ENCODE measurements at places on chromosomes 7 and 10.
A peak's percentile ranks its signal among the peaks of the same experiment; 100 is the strongest.

GRCh38 chr7:38881015-38881414, 28.0 kb downstream of the VPS41 start:
- no peak for DNase-seq

GRCh38 chr7:47897831-47898230, 50.4 kb downstream of the PKD1L1 start:
- no peak for DNase-seq

DNA sequence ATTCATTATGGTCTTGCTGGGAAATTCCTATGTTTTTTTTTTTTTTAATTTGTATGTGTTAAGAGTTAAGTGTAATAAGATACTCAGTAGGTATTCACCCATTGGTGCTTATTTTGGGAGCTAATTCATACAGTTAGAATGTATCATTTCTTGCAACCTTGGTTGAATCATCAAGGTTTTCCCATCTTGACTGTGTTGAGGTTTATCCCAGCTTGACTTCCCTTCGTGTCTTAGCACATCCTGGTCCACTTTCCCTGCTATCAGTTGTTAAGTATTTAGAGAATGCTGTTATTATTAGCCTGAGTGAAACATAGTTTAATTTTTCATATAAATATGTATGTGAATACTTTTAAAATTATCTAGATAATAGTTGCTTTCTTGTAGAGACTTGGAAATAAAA, 20.8 kb downstream of the RALA start:
- DNase-seq = no peak

DNA sequence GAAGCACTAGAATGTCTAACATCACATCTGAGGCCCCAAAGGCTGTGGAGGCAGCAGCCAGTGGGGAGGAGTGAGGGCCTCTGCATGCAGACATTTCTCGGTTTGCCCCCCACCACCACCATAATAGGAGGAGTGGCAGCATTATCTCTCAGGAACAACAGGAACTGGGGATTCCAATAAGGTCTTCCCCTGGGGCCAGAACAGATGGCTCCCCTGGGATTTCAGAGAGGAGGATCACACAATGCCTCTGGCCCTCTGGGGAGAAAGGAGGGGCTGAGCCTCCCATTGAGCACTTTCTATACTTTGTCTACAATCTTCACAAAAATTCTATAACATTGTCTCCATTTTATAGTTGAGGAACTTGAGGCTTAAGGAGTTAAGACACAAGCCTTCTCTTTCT, 61.1 kb downstream of the GRID1 start:
- no peak for DNase-seq

GRCh38 chr10:66353422-66353821, 572.4 kb upstream of the LRRTM3 start:
- DNase-seq = no peak

- DNase-seq = no peak
These were observed 13.0 kb downstream of the OGDHL start for GRCh38 chr10:49749144-49749543.

- no peak for DNase-seq
These were observed 167.4 kb downstream of the PTPN20 start for GRCh38 chr10:47078393-47079203.

GRCh38 chr10:59245686-59246085, 69.2 kb downstream of the PHYHIPL start:
- DNase-seq = no peak

DNA sequence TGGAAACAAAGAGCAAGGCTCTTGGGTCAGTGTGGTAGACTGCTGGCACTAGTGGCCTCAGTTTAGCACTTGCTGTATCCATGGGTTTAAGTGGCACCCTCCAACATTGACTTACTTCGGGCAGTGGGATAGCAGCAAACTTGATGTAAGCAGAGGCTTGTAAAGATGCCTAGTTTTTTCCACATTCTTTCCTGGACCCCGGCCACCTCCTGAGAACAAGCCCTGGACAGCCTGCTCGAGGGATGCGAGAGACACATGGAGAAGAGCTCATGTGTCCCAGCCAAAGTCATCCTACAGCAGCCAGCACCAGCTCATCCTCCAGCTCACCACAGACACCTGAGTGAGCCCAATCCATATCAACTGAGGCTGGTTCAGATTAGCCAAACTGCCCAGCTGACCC, 142.7 kb upstream of the PCBD1 start:
- no peak for DNase-seq

DNA sequence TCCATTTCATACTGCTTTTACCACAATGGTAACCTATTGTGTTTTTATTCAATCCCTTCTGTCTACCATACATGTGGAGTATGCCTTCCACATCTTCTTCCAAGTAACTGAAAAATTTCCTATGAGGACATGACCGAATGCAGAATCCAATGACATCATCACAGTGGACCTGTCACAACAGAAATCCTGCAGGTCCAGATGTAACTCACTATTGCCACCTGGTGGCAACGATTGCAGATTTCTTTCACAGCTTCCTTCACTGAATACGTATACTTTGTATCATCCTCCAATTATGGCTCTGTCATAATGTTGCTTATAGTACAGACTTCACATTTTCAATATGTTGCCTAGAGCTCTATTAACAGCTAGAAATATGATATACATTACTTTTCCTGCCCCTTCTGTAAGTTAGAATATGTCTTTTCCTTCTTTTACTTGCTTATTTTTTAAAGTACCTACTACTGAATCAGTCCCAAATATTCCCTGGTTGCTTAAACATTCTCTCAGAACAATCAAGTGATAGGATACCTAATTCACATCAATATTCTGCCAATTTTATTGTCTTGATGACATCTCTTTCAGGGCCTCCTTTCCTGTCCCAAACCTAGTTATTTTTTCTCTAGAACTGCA, 45.4 kb downstream of the SLC13A1 start:
- DNase-seq = peak; percentile 37

DNA sequence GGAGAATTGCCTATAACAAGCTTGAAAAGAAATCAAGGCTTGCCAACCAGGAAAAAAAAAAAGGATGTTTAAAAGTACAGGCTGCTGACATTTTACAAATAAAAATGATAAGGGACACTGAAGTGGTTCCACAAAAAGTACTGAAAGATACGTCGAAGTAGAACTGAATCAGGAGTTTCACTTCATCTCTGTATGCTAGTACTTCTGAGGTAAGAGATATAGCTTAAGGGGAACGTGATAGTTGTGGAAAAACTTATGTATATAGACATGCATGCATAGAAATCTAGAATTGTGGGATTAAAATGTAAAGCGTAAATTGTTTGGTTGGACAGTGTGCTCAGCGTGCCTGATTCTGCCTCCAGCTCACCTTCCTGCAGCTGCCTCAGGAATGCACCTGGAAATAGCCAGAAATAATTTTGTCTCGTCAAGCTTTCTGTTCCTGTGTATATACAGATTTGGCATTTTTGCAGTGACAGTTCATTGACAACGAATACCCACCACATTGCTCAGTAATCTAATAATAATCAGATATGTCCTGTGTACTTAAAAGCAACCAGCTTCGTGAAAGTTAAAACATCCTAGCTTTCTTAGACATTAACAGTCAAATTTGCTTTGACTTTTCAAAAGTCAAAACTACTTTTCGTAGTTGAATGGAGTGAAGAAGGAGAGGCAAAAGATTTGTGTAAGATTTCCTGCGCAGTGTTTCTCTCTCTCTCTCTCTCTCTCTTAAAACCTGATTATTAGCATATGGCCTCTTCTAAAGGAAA, 1.4 kb downstream of the SOSTDC1 start:
- no peak for DNase-seq

DNA sequence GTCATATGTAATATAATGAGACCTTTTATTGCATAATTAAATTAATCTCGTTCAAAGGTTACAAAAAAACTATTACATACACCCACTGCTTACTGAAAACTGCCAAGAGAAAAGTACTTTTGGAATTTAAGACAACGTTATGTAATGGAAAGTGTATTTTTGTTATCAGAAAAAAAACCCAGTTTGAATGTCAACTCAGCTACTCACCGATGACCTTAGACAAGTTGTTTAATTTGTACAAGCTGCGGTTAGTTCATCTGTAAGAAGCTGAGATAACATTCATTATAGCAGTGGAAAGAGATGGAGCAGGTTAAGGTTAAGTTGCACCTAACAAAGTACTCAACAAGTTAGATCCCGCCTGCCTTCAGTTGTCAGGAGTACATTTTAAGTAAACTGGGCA, 1.1 kb downstream of the PSMA2 start:
- no peak for DNase-seq

- no peak for DNase-seq
These were observed 138.1 kb upstream of the TCF7L2 start for GRCh38 chr10:112811741-112812551.

GRCh38 chr10:8283986-8284385, 229.5 kb downstream of the GATA3 start:
- no peak for DNase-seq

DNA sequence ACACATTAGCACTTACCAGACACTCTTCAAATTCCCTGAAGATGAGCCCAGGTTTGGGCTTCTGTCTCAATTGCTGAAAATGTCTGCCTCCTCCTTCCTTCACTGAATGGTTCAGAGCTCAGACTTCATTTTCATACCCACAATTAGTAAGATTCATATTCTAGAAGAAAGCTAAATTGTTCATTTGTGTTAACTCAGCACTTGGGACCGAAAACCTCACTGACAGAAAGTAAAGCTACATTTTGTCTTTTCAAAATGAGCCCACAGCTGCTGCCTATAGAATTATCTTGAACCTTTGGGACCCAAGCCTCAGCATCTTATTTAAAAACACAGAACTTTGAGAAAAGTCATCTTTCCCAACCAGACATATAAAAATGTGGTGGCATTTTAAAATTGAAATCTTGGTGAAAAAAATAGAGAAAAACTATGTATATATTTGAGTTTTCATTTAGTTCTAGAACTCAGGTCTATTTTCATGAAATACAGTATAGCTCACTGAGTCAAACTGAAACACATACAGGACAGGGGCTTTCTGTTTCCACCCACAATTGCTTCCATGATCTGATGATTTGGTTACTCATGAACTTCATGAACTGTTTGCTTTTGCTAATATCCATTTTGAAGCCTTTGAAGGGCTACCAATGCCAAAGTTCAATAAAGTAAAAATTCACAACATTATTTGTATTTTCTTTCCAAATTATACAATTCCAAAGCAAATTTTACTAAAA, 119.1 kb upstream of the PFKP start:
- no peak for DNase-seq

- DNase-seq = no peak
These were observed 67.9 kb upstream of the CFAP46 start for GRCh38 chr10:133010095-133010842.

DNA sequence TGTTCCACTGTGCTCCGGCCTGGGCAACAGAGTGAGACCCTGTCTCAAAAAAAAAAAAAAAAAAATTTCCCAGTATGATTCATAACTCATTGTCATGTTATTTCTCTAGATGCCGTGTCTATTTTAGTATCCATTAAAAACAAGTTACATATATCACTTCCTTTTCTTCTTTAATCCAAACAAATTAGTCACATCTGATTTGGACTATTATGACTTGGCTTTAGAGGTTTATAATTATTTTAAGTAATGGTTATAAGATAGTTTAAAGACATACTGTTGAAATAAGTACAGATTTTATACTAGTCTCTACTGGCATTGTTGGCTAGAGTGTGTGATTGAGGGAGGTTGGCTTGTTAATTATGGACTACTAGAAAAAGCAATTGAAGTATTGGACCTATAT, 53.3 kb downstream of the ZMYND11 start:
- no peak for DNase-seq

DNA sequence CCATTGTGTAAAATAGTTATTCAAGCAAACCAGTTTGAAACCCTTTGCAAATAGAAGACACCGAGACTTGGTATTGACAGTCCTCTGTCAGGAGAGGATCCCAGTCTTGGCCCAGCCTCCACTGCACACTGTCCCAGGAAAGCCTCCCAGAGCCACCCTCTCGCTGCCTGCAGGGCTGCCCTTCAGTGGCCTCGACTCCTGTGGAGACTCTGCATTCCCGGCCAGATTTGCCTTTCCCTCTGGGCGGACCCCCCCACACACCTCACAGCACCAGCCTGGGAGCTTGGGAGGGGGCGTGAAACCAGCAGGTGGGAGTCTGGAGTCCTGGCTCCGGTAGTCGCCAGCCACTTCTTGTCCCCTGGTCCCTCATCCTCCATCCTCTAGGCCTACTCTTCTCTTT, 48.7 kb downstream of the GRK5 start:
- DNase-seq = no peak

- DNase-seq = no peak
These were observed 276.3 kb downstream of the ZMYND11 start for GRCh38 chr10:411603-412002.

GRCh38 chr7:149126662-149127266, 640 bp upstream of the ZNF425 start:
- DNase-seq = peak; percentile 75

GRCh38 chr10:32971536-32972091, 13.6 kb upstream of the ITGB1 start:
- no peak for DNase-seq

DNA sequence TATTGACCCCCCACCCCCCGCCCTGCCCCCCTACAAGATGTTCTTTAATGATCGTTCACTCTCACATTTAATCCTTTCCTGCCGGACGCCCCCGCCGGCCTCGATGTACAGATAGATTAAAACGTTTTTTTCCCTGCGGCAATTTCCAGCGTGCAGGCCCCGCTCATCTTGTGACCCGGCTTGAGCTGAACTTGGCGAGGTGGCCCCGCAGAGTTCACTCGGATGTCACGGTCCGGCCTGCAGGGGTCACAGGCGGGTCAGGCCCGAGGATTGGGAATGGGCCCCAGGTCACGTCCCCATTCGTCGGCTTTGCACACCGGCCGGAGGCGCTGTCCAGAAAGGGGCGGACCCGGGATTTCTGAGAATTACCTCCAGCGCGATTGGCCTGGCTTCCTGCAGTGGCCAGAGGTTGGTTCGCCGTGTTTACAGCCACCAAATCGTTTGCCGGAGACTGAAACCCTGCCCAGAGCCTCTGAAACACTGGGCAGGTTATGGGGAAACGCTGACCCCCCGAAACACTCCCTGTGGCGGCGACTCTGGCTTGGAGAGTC, 1.9 kb upstream of the CYP26A1 start:
- DNase-seq = no peak

DNA sequence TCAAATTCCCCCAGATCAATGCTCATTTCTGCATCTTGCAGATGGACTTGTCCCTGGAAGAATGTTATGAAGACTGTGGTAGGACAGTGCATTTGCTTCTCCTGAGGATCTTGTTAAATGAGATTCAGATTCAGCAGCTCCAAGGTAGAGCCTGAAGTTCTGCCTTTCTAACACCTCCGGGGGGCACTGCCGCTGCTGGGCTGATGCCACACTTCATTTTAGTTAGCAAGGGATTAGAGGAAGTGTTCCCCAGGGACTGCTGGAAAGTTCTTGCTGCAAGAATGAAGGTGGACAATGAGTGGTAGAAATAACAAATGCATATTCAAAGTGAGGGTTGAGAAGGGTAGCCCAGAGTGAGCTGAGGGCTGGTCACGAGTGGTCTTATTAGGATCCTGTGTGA, 434.3 kb upstream of the AKR1E2 start:
- DNase-seq = no peak

Data from stimulated activated CD4-positive, alpha-beta T cell treated with anti-CD3 and anti-CD28 coated beads, Interleukin-1b, Interleukin-23, amount 100 ng/mL, for 48 hours (primary cell).